ENCODE measurements at places on chromosomes 13 and 19.

- no peak for DNase-seq
Measured at GRCh38 chr13:86038490-86038889, 239.3 kb upstream of the SLITRK6 start.

GRCh38 chr19:17505223-17505622 is 6.2 kb upstream of the PGLS start:
- no peak for DNase-seq

GRCh38 chr13:73166204-73166603 is 107.4 kb downstream of the KLF5 start:
- DNase-seq = no peak

DNA sequence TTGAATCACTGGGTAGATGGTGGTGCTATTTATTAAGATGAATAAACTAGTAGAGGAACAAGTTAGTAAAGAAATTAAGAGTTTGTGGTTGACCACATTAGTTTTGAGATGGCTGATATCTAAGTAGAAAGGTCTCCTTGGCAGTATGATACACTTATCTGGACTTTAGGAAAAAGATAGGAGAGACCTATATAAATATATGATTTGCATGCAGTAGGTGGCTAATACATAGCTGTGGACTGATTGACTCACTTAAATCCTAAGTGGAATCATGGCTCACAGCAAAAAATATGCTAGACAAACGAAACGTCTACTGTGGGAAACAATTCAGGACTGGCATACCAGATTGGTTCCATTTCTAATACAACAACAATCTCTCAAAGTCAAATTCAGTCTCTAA is 92.0 kb downstream of the CAB39L start:
- DNase-seq = no peak

- no peak for DNase-seq
Measured at GRCh38 chr13:51361106-51361505, 21.6 kb downstream of the SERPINE3 start.

DNA sequence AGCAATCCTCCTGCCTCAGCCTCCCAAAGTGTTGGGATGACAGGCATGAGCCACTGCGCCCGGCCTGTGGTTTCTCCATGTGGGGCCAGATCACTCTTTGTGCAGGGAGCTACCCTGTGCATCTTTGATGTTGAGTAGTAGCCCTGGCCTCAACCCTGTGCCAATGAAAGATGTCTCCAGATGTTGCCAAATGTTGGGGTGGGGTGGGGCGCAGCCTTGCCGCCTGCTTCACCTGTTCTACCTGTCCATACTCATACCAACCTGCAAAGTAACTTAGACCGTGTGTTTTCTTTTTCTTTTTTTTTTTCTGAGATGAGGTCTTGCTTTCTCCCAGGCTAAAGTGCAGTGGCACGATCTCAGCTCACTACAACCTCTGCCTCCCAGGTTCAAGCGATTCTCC is 20.9 kb downstream of the IER2 start:
- no peak for DNase-seq

GRCh38 chr19:11346104-11346940 is at the start of the genes CCDC159 and TMEM205:
CCDC159 (plus strand) TSS chr19:11346519; CDS start chr19:11346607, 88 bp downstream.
TMEM205 (minus strand) TSS chr19:11346268; CDS start chr19:11345619, 649 bp downstream.
- DNase-seq = peak; percentile 99

DNA sequence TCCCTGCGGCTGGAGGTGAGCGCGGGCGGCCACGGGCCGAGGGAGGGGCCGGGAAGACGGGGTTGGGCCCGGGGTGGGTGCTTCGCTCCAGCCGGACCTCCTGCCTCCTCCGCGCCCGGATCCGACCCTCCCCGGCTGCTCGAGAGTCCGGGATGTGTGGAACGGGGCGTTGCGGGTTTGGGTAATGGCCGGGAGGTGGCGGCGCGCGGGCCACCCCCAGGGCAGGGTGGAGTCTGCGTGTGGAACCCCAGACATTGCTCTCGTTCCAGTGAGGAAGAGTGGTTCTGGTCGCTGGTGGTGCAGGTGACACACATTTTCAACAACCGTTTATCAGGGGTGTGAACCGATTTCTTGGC is 38.8 kb downstream of the ARHGEF7 start:
- DNase-seq = peak; percentile 46

DNA sequence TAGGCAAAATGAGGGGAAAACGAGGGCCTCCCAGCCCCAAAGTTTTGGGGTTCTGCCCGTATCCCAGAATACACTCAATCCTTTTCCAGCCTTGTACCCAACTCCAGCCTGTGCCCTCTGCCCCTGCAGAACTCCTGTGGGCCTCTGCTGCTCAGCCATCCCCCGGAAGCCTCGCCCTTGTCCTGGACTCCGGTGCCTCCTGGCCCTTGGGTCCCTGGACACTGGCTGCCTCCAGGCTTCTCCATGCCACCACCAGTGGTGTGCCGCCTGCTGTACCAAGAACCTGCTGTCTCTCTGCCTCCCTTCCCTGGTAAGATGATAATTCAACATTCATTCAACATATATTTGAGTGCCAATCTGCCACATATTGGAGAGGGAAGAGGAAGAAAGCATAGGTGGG is 3.8 kb downstream of the DMRTC2 start:
- no peak for DNase-seq

Measured in hematopoietic multipotent progenitor cell treated with erythropoietin and hydrocortisone succinate and interleukin-3 and kit ligand, for 8 days (in vitro differentiated cells).